ENCODE measurements at places on chromosomes 11 and 22. TPM values are rescaled to one million over a fixed set of nuclear protein-coding genes. Genes with fewer than 3 reads are reported as not detected.

Gene CRYAB
- total RNA-seq, result not detected

Gene PAMR1
- not detected for total RNA-seq

Gene SGSM1
- total RNA-seq, result 0.93 TPM

Gene PYGM
- 4.0 TPM for total RNA-seq

Gene DEUP1
- total RNA-seq, result not detected

- no peak for DNase-seq
Observed at GRCh38 chr11:843818-844692, 1.4 kb downstream of the TSPAN4 start.

- DNase-seq, result no peak
Observed at GRCh38 chr22:37496651-37497050, 10.5 kb upstream of the MFNG start.

- no peak for DNase-seq
Observed at GRCh38 chr22:41504397-41504796, 35.5 kb downstream of the ACO2 start.

- no peak for DNase-seq
Observed at GRCh38 chr22:38078046-38078840, 5.7 kb downstream of the SLC16A8 start.

- no peak for DNase-seq
Observed at GRCh38 chr22:33854724-33855123, 65.6 kb downstream of the LARGE1 start.

- no peak for DNase-seq
Observed at GRCh38 chr22:46029574-46030200, 52.7 kb upstream of the WNT7B start.

DNA sequence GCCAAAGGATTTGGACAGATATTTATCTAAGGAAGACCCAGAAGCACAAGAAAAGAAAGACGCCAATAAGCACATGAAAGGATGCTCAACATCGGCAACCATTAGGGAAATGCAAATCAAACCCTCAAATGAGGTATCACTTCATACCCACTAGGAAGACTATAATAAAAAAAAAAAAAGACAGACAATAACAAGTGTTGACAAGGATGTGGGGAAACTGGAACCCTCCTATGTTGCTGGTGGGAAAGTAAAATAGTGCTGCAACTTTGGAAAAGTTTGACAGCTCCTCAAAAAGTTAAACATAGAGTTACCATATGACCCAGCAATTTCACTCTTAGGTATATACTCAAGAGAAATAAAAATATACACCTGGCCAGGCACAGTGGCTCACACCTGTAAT is 47.0 kb downstream of the MICAL3 start:
- no peak for DNase-seq

- DNase-seq, result no peak
Observed at GRCh38 chr11:126163074-126163700, 48.3 kb downstream of the RPUSD4 start.

DNA sequence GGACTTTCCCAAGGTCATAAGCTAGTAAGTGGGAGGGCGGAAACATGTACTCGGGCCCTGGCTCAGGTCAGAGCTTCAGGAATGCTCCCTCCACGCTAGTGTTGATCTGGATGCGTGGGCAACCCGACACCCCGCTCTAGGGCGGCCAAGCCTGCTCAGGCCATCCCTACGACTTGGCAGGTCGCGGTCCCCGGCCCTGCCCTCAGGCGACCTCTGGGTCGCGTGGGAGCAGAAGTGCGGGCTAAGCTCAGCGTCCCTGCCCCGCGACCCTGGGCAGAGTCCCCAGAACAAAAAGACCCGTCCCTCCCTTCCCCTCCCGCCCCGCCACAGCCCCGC is 781 bp upstream of the TEF start:
- DNase-seq, result no peak

DNA sequence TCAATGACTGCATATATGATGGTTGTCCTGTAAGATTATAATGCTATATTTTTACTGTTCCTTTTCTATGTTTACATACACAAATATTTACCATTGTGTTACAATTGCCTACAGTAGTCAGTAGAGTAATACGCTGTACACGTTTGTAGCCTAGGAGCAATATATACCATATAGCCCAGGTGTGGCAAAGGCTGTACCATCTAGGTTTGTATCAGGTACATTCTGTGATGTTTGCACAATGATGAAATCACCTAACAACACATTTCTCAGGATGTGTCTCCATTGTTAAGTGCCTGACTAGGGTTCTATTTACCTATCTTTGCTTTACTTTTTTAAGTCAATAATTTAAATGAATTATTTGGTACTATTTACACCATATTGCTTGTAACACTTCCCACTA is 21.9 kb downstream of the PRR5L start:
- DNase-seq, result no peak

Measured in activated CD4-positive, alpha-beta memory T cell treated with anti-CD3 and anti-CD28 coated beads, Interleukin-2, amount 10 ng/mL, durations not matched to agents 7 days and 5 days (primary cell).